ENCODE measurements at places on chromosomes 2 and 18.
A peak's percentile ranks its signal among the peaks of the same experiment; 100 is the strongest.

DNA sequence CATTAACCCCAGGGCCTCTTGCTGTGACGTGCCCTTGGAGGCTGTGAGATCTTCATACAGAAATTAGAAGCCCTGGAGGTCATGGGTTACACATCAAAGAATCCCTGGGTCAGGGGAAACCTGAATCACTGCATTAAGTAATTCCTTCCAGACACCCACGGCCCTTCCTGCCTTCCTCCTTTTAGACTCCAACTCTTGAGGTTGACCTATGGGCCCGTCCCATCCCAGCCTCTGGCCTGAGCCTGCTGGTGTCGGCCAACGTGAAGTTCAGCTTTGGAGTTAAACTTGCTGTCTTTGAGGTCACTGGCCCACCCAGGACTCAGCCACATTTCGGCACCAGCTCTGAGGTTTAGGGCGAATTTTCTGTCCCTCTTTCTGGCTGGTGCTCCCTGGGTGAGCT lies 198.3 kb downstream of the ACKR3 start:
- H3K4me3 ChIP-seq: no peak overlapping the region
- no peak overlapping the region for H3K27ac ChIP-seq
- no peaks in the 10 kb centered on the region for H3K36me3 ChIP-seq
- no peak for DNase-seq
- H3K27me3 ChIP-seq: no peaks in the 10 kb centered on the region
- H3K4me1 ChIP-seq: no peaks in the 10 kb centered on the region

DNA sequence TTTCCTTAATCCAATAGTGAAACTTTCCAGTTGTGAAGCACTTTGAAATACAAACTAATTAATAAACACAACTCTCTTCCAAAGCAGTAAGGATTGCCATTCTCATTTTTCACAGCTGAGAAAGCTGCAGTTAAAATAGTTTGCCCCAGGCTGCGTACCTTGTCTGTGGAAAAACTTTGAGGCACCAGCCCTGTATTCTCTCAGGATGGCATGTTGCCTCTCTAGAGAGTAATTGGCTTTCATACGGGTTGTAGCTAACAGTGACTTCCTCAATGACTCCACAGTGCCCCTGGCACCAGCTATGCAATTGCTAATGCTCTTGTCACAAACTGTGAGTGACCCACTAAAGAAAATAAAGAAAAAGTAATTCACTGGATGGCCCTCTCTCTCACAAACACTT lies 345.7 kb downstream of the MTX2 start:
- no peaks in the 10 kb centered on the region for H3K36me3 ChIP-seq
- H3K27me3 ChIP-seq: no peaks in the 10 kb centered on the region
- DNase-seq: no peak

DNA sequence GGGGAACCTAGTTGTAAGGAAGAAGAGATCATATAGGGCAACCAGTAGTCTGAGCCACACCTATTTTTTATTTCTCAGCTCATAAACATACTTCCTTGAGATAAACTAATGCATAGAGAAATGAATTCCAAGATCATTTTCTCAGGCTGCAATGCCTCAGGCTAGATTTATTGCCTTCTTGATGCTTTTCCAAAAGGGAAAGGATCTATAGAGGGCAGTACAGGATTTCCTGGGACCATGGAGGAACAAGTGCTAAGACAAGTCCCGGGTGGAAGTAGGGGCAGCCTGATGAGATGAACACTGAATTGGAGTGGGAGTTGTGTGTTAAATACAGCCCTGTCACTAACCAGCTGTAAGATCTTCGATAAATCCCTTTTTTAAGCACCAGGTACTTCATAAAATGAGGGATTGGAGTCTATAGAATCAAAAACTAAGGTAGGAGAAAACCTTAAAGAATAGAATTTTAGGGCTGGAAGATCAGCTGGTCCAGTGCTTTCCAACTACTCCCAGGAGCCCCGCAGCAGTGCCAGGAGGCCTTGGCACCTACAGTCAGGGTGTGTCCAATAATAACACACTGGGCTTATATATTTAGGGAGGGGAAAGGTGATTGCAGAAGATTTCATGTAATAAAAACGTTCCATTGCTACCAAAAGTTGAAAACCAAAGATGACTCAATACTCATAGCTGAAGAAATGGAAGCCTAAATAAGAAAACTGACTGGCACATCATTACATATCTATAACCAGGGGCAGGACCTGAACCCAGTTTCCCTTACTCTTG lies 58.1 kb downstream of the SERTAD2 start:
- no peak overlapping the region for H3K27ac ChIP-seq
- no peaks in the 10 kb centered on the region for H3K27me3 ChIP-seq
- no peak overlapping the region for H3K4me3 ChIP-seq

DNA sequence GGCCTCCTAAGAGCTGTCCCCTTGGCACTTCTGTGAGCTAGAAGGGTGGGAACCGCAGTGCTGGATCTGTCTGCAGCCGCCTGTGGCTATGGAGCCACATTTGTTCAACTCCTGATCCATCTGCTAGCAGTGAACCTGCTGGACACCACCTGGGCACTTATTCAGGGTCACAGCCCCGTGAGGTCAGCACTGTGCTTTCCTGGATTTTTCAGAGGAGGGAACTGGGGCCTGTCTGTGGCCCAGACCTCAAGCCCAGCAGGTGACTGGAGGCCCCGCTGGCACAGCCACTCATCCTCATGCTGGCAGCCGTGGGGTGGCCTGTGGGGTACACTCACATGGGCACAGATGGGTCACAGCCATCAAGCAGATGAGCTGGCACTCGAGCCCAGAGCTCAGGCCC lies 155.3 kb downstream of the TFCP2L1 start:
- no peaks in the 10 kb centered on the region for H3K4me1 ChIP-seq
- no peak overlapping the region for H3K27ac ChIP-seq
- no peak overlapping the region for H3K4me3 ChIP-seq
- H3K36me3 ChIP-seq: no peaks in the 10 kb centered on the region
- DNase-seq: no peak

DNA sequence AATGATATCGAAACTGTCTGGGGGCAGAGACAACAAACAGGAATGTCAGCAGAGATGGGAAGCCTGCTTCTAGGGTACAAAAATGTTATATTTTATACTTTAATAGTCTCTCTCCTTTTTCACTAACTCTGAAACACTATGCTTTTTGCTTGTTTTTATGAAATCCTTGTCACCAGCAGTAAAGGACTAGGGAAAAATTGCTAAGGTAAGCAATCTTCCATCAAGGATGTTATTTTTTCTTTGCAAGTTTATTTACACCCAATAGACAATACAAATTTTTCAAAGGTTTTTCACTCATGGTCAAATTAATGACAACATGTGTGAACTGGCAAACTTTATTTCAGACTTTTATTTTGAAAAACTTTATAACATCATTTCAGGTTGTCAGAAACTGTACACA lies 1465.9 kb upstream of the NXPH2 start:
- no peak overlapping the region for H3K4me3 ChIP-seq
- no peak overlapping the region for H3K27ac ChIP-seq
- no peaks in the 10 kb centered on the region for H3K36me3 ChIP-seq

DNA sequence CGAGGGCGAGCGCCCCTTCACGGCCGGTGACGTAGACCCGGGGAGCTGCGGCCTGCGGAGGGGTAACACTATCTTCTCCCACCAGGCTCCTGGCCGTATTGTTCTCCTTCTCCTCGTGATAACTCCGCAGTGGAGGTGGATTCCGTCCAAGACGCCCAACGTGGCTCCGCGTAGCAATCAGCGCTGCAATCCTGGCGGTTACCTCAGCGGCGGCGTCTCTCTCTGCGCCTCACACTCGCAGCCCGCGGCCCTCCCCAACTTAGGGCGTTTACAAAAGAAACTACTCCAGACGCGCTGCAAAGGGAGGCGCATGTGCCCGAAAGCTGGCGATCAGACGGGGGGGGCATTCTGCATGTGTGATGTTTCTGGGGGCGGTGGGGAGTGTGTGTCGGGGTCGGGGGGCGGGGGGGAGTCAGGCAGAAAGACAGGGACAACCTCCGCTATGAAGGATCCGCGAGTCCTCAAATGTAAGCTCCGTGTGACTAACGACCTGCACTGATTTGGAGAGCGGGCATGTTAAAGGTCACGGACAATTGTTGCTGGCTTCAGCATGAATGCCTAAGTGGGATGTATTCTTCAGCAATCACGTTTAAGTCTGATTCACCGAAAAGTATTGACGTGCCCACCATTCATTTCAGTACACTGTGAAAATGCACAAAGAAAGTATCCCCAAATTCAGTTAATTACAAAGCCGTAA lies 1.3 kb upstream of the ZNF516 start:
- H3K4me3 ChIP-seq: peak overlapping the region; percentile 72
- H3K27me3 ChIP-seq: peaks cover 7% of the 10 kb centered on the region
- peaks cover 35% of the 10 kb centered on the region for H3K4me1 ChIP-seq
- no peaks in the 10 kb centered on the region for H3K36me3 ChIP-seq
- peak; percentile 63 for DNase-seq

DNA sequence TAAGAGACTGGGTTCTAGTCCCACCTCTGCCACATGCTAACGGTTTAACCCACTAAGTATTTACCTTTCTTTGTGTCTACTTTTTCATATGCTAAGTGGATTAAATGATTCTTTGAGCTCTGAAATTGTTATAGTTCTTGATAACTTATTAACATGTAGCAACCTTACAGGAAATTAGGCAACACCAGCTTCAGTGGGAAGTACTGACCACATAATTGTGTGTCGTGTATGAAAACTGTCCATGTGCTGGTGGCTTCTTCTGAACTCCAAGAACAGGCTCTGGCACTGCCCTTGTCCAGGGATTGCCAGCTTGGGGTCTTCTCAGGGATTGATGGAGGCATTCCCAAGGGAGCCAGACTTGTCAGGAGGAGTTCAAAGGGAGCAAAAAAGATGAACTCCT lies 427.7 kb downstream of the TGIF1 start:
- no peak overlapping the region for H3K27ac ChIP-seq
- H3K36me3 ChIP-seq: no peaks in the 10 kb centered on the region
- DNase-seq: no peak
- H3K4me1 ChIP-seq: no peaks in the 10 kb centered on the region
- no peak overlapping the region for H3K4me3 ChIP-seq

DNA sequence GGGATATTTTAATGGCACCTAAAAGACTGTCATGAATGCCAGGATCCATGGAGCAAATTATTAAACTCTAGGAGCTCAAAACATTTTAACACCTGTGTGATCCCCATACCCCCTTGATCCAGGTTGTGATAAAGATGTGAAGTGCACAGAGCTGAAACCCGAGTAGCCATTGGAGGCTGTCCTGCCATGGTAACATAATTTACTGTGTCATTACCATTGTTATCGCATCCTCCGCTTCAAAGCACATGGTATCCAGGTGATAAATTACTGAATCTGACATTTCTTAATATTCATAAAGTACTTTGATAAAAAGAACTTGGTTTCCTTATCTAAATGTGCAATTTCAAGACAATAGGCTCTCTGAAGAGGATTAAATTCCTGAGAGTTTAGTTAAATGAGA lies 109.3 kb downstream of the CHST9 start:
- no peak for DNase-seq
- no peaks in the 10 kb centered on the region for H3K27me3 ChIP-seq
- no peak overlapping the region for H3K27ac ChIP-seq
- no peaks in the 10 kb centered on the region for H3K36me3 ChIP-seq

- H3K27ac ChIP-seq: no peak overlapping the region
- H3K36me3 ChIP-seq: no peaks in the 10 kb centered on the region
- H3K4me3 ChIP-seq: no peak overlapping the region
- H3K27me3 ChIP-seq: no peaks in the 10 kb centered on the region
- H3K4me1 ChIP-seq: no peaks in the 10 kb centered on the region
- DNase-seq: no peak
Measured at GRCh38 chr2:66032226-66032775, 402.6 kb upstream of the MEIS1 start.

- peaks cover 95% of the 10 kb centered on the region for H3K4me1 ChIP-seq
- H3K4me3 ChIP-seq: no peak overlapping the region
- no peak for DNase-seq
- no peaks in the 10 kb centered on the region for H3K27me3 ChIP-seq
- H3K36me3 ChIP-seq: peaks cover 6% of the 10 kb centered on the region
- no peak overlapping the region for H3K27ac ChIP-seq
Measured at GRCh38 chr2:105786231-105787230, 41.8 kb downstream of the NCK2 start.

GRCh38 chr2:120322329-120322728 lies 23.6 kb upstream of the INHBB start:
- peaks cover 8% of the 10 kb centered on the region for H3K4me1 ChIP-seq
- DNase-seq: no peak
- peaks cover 13% of the 10 kb centered on the region for H3K27me3 ChIP-seq
- no peak overlapping the region for H3K4me3 ChIP-seq

DNA sequence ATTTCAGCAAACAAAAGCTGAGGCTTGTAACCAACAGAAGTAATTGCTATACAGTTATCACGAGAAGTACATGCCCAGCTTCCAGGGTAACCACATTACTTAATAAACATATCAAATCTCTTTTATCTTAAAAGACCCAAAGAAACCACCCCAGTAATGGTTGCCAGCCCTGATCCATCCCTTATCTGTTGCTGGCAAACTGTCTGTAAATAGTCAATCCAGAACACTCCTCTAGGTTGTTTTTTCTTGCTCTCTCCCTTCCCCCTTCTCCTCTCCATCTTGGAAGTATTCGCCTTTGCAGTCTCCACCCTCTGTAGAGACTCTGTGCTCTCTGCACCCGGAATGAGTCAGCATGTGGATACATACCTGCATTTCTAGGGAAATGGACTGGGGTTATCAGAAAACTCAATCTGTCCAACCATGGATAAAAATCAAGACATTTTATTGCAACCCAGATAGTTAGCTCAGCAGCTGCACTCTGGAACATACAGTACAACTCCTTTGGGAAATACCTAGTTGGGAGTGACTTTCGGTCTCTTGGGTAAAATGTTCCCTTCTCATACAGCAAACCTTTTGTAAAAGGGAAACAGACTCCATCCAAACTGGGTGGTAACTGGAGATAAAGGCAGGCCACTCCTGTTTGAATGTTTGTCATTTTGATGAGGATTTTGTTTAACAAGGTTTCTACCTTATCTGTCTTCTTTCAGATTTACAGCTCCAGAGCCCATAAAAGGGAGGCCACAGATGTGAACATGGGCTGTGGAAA lies 123.5 kb upstream of the FOSL2 start:
- H3K4me3 ChIP-seq: no peak overlapping the region
- H3K4me1 ChIP-seq: peaks cover 47% of the 10 kb centered on the region
- H3K27me3 ChIP-seq: no peaks in the 10 kb centered on the region
- peak; percentile 46 for DNase-seq
- no peaks in the 10 kb centered on the region for H3K36me3 ChIP-seq

GRCh38 chr2:126932529-126932928 lies 33.8 kb downstream of the TEX51 start:
- no peaks in the 10 kb centered on the region for H3K4me1 ChIP-seq
- no peak overlapping the region for H3K4me3 ChIP-seq
- no peak for DNase-seq
- no peak overlapping the region for H3K27ac ChIP-seq
- H3K27me3 ChIP-seq: peaks cover 12% of the 10 kb centered on the region
- H3K36me3 ChIP-seq: no peaks in the 10 kb centered on the region

DNA sequence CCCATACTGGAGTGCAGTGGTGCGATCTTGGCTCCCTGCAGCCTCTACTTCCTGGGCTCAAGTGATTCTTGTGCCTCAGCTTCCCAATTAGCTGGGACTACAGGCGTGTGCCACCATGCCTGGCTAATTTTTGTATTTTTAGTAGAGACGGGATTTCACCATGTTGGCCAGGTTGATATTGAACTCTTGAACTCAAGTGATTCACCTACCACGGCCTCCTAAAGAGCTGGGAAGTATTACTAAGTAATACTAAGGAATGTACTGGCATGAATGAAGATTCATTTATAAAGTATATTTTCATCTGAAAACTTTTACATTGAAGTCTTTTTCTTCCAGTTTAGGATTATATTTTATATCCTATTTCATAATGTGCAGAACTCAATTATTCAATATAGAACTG lies 38.1 kb downstream of the NUP35 start:
- no peak overlapping the region for H3K4me3 ChIP-seq
- H3K36me3 ChIP-seq: peaks cover 73% of the 10 kb centered on the region
- H3K4me1 ChIP-seq: no peaks in the 10 kb centered on the region
- DNase-seq: no peak
- no peak overlapping the region for H3K27ac ChIP-seq
- H3K27me3 ChIP-seq: no peaks in the 10 kb centered on the region
